ENCODE measurements at places on chromosomes 3 and 15. TPM values are rescaled to one million over a fixed set of nuclear protein-coding genes. Genes with fewer than 3 reads are reported as not detected.

Gene FRMD5
- 2.9 TPM for total RNA-seq

Gene MRPL46
- 20.1 TPM for total RNA-seq

Gene THOC7
- 43.5 TPM for total RNA-seq

Gene FOXB1
- total RNA-seq = not detected

Gene TTC23
- total RNA-seq = 26.4 TPM

Gene ITGA11
- total RNA-seq = 2.7 TPM

Gene LIPC
- 11.2 TPM for total RNA-seq

Gene ECT2
- total RNA-seq = 9.0 TPM

Gene POMGNT2
- total RNA-seq = 28.3 TPM

Gene CACNA2D3
- total RNA-seq = 9.6 TPM

Gene BCL2A1
- 2.1 TPM for total RNA-seq

Gene ZNF662
- total RNA-seq = 20.0 TPM

Gene CLDN18
- total RNA-seq = not detected

Gene CSPG5
- under 0.01 TPM for total RNA-seq

Gene ZBTB47
- 47.6 TPM for total RNA-seq

Gene THAP10
- 1.4 TPM for total RNA-seq

Measured in tibial nerve (tissue), 4 donors.